ENCODE measurements at places on chromosomes 3 and 15.

DNA sequence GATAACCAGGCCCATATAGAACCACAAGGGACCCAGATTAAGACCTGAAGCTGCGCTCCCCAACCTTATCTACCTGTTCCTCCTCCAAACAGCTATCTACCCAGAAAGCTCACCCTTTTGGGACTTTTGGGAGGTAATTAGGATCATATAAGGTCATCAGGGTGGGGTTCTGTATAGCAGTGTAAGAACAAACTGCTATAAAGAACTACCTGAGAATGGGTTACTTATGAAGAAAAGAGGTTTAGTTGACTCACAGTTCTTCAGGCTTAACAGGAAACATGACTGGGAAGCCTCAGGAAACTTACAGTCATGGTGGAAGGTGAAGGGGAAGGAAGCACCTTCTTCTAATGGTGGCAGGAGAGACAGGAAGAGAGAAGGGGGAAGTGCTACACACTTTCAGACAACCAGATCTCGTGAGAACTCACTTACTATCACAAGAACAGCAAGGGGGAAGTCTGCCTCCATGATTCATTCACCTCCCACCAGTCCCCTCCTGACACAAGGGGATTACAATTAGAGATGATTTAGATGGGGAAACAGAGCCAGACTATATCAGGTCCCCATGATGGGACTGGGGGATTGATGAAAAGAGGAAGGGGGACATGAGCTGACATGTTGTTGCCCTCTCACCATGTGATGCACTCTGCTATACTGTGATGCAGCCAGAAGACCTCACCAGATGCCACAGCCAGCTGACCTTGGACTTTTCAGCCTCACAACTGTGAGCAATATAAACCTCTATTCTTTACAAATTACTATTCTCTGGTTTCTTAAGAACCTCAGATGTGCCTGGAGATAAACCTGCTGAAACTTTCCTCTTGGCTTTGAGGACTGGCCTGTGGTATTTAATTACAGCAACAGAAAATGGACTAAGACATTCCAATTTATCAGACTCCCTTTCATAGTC is 15.3 kb upstream of the FMN1 start:
- DNase-seq = no peak

DNA sequence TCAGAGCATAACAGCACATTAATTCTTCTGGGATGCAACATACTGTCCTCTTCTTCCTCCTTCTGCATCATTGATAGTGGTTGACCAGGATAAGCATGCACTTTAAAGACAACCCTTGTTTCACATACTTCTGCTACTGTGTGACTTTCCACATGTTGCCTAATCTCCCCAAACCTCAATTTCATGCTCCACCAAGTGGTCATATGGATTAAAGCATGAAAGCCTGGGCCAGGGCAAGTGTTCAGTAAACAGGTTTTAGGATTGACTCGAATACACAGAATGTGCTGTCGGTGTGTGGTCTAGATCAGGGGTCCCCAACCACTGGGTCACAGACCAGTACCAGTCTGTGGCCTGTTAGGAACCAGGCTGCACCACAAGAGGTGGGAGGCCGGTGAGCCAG is 22.5 kb upstream of the BFSP2 start:
- DNase-seq = peak; percentile 4

- no peak for DNase-seq
These were observed 43.6 kb upstream of the PIAS1 start for GRCh38 chr15:68010361-68011153.

DNA sequence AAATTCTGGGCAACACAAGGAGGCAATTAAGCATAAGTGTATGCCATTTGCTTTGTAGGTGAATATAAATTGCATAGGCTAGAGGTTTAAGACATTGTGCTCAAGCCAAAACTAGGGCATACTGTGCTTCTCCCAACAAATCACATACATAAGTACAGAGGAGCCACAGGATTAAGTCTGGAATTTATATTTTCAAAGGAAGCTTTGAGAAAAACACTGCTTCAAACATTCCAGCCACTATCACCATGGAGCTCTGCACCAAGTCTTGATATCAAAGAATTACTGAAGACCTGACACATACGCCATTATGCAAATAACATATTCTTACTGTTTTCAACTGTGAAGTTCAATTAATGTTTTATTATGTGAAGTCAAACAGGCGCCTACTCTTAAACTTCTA is 119.4 kb upstream of the NPHP3 start:
- DNase-seq = peak; percentile 37

DNA sequence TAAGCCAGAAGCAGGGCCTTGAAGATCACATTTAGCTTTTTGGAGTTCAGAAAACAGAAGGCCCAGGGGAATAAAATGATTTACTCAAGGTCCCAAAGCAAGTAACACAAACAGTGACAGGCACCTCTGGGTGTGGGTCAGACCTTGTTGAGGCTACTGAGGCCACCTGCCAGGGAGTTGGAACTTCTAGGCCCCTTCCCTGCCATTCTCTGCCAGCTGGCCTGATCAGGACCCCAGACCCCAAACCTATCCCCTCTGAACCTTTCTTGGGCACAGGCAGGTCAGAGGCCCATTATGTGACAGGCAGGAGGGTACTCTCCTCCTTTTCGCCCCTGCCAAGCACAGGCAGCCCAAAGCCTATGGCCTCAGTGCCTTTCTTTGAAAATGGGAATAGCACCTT is 49.4 kb upstream of the ATP2B2 start:
- DNase-seq = no peak

DNA sequence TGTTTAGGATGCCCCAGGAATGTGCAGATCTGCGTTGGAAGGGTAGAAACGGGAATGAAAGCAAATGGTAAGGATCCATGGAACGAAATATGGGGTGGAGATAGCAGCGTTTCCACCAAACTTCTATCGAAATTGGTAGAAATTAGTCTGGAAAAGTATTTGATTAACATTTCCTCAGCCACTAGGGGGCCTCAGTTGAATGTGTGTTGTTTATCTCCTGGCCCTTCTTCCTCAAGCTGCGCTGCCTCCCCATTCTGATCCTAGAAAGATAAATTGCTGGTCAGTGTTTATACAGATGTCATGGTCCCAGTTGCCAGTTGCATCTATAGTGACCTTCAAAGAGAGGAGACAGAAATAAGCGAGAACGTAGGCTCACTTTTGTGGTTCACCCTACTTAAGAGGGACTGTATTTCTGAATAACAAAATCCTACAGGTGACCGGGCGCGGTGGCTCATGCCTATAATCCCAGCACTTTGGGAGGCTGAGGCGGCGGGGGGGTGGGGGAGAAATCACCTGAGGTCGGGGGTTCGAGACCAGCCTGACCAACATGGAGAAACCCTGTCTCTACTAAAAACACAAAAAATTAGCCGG is 457.1 kb downstream of the SQOR start:
- peak; percentile 40 for DNase-seq

DNA sequence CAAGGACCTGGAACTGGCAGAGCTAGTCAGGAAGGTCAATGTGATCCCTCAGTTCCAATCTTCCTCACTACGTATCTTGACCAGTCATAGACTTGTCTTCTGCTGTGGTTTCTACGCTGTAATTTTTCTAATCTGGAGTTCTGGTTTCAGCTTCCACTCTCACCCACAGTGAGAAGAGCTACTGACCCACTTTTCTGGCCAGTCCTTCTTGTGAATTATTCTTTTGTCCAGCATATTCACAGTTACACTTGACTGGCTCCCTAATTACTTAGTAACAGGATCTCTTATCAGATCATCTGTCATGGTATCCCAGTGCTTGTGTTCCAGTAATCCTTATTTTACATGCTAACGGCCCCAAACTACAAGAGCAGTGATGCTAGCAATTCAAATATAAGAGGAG is 72.4 kb upstream of the MME start:
- DNase-seq = no peak

GRCh38 chr3:184259878-184260723 is 1.3 kb downstream of the CAMK2N2 start:
- no peak for DNase-seq

GRCh38 chr3:78907367-78907766 is 860.4 kb downstream of the ROBO1 start:
- DNase-seq = no peak

GRCh38 chr15:70132139-70132538 is 34.4 kb upstream of the TLE3 start:
- no peak for DNase-seq
